Activated naive CD4-positive, alpha-beta T cell treated with anti-CD3 and anti-CD28 coated beads for 36 hours (primary cell): ENCODE measurements at places on chromosomes 13 and 19.

DNA sequence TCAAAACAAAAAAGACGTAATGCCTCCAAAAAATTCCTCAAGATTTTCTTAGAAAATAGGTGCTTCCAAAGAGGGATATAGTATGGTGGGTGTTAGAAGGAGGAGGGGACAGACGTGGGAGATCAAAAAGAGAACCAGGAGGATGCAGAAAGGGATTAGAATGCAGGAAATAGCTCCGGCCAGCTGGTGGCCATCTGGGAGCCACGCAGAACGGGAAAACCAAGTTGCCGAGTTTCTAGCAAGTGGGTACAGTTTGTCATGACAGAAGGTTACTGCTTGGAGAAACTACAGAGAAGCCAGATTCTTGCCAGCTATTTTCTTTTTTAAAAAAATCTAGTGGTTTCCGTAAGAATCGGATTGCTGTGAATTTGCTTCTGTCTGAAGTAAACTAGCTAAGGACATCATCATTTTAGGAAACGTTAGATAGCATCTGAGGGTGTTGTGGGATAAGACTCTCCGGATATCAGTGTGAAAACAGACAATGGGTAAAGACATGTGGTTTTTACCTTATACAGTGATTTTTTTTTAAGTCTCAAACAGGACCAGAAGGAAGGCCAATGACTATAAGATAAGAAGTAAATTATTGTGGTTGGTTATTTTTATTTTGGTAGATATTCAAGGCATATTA lies 104.9 kb downstream of the HSPH1 start:
- DNase-seq = no peak

- DNase-seq = no peak
Observed at GRCh38 chr19:55670280-55671053, 4.6 kb upstream of the EPN1 start.

DNA sequence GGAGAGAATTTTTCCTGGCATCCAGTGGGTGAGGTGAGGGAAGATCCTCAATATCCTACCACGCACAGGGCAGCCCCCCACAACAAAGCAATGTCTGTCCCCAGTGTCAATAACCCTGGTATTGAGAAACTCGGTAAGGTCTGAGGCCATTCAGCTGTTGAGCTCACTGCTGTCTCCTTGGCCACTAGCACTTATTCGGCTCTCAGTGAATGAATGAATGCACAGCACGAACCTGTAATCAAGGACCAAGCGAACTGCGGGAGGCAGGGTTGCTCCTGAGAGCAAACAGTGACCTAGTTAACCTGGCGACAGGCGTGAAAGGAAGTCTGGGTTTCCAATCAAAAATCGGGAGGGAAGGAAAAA lies 640 bp downstream of the ZSCAN5A start:
- no peak for DNase-seq

GRCh38 chr19:51026554-51026831 lies at the start of gene KLK11:
Gene KLK11, minus strand, starts transcription at chr19:51026616. Its CDS starts 985 bp downstream, at chr19:51025631.
- no peak for DNase-seq

DNA sequence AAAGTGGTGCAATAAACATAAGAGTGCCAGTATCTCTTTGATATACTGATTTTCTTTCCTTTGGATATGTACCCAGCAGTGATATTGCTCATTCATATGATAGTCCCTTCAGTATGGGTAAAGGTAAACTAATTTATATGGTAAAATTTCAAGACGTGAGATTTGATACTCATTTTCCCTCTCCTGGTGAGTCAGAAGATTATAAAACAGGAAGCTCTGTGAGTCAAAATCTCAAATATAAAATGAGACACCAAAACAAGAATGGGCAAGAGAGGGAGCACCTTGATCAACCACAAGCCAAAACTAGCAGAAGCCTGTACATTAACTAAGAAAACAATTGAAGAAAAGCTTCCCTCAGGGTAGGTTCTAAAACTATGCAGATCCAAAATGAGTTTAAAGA lies 216.3 kb downstream of the SLITRK6 start:
- DNase-seq = no peak

DNA sequence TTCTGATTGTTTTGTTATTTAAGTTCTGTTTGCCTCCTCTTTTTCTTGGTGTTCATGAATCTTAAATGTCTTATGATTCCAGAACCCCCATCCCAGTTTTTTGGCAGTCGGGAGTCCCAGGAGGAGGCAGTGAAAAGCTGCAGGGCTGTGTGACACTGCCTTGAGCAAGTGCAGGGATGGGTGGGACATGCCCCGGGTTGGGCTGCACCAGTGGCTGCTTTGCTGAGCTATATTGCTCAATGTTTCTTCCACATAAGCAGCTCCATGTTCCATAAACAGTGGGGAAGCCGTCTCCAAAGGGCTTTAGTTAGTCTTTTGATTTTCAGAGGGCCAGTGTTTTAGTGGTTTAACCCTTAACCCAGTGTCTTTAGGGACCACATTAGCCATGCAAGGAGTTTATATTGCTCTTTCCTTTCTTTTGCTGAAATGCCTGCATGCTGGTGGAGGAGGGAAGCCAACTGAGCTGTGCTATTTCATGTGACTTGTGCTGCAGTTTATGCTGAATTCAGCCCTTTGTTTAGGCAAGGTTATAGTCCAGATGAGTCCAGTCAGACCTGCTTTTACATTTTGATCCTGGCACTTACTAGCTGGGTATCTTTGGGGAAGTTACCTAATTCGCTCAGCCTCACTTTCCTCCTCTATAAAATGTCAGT lies 13.1 kb downstream of the ATP8A2 start:
- DNase-seq = no peak

- no peak for DNase-seq
Observed at GRCh38 chr13:87311165-87311564, 360.0 kb upstream of the SLITRK5 start.

GRCh38 chr13:103568314-103568713 lies 502.1 kb upstream of the SLC10A2 start:
- no peak for DNase-seq

GRCh38 chr13:46656786-46657185 lies 103.8 kb downstream of the LRCH1 start:
- DNase-seq = no peak

DNA sequence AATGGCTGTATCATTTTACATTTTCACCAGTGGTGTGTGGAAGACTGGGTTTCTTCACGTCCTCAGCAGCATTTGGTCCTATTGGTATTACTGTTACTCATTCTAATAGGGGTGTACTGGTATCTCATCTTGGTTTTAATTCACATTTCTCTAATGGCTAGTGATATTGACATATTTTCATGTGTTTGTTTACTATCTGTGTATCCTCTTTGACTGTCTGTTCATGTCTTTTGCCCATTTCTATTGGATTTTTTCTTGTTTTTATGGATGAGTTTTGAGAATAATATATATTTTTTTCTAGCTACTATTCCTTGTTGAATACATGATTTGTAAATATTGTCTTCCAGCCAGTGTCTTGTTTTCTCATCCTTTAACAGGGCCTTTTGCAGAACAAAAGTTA lies 13.8 kb downstream of the IFNL2 start:
- no peak for DNase-seq

DNA sequence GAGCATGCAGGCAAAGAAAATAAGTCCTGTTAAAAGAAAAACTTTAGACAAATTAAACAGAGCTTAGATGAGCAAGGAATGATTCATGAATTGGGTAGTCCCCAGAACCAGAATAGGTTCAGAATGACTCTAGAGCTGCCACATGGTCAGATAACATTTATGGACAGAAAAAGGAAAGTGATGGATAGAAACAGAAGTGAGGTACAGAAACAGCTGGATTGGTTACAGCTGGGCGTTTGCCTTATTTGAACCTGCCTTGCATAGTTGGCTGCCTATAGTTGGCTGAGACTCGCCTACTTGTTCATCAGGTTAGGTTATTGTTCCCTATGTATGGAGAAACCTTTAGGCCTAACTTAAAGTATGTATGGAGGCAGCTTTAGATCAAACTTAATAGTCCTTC lies 35.4 kb downstream of the WDFY2 start:
- peak; percentile 54 for DNase-seq

DNA sequence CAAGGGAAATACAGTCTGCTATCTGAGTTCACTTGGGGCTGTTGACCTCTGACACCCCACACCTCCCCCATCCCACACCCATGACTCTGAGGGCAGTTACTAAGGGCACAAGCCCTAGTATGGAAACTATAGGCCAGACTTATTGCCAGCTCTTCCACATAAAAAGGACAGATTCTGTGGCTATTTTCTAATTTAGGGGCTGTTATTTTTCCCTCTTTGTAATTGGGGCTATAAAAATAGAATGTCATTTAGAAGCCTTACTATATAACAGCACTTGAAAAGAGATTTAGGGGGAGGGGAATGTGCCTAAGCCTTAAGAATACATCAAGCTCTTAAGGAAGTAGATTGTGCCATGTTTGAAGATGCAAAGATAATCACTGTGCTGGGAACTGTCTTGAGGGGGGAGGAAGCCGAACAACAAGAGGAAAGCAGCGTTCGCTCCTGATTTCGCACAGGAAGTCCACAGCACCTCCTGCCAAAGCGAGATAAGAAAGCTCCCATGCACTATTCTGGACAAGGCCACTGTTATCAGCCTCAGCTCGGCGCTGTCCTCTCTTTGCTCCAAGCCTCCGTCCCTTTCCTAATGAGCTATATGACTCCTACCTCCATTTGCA lies 86.6 kb downstream of the FLT1 start:
- DNase-seq = no peak

DNA sequence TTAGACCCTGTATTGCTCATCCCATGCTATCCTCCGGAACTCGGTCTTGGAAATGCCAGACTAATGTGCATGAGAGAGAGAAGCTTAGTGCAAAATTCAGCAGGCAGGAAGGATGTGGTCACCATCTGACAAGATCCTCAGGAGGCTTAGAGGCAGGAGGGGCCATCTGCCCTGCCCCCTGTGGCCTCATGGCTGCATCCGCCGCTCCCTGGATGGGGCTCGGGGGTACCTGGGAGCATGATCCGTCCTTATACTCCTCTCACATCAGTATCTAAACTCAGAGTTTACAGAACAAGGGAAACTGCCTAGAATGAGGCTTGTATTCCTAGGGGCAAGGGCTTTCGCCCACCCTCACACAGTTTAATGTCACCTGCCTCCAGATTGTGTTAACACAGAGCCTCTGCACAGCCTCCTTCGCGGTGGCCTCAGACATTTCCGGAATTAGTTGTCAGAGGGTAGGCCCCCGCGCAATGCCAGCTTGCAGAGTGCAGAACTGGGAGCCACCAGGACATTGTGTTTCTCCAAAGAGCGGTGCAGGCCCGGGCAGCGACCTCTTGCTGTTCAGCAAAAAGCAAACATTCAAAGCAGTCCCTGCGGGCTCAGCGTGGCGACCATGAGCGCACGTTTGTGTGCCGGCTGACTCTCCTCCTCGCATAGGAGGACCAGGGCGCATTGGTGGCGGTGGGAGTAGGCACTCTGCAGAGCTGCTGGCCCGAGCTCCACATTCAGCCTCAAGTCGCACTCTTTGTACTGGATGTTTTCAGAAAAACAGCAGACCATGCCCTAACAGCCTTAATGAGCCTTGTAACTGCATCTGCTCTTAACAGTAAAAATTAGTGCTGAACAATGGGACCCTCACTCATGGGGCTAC lies 39.1 kb downstream of the GPR12 start:
- peak; percentile 63 for DNase-seq

DNA sequence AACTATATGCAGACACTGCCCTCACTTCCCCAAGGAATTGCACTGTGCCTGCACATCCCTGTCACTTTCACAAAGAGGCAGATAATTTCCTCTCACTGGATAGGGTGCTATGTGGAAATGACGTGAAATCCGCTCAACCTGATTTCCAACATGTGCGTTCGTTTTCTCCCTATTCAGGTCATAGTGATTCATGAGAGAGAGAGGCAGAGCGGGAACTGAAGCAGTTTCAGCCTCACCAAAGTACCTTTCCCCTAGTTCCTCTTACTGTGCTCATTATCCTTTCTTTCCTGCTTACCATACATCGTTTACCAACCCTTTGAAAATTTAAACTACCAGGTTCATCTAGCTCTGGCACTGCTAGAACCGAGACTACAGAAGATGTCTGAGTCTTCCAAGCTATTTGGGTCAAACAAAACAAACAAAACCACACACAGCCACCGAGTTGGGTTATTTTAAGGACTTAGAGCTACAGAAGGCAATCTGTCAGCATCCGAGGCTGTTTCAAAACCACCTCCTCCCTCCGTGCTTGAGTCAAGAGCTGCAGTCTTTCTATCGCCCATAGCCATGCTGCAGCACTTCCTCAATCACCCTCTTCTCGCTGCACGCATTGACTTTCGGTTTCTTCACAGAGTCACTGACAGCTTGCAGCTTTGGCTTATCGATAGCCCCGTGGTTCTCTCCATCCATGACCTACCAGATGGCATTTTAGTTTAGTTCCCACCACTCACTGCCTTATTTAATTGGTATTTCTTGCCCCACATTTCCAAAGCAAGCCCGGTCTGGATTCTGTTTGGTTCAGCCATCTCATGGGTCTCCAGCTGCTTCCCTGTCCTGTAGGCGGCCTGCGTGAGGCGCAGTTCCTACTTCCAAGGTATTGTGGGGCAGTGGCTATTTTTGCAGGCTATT lies 1395.8 kb downstream of the EFNB2 start:
- DNase-seq = peak; percentile 74

- DNase-seq = no peak
Observed at GRCh38 chr13:77338329-77338728, 11.4 kb upstream of the MYCBP2 start.

GRCh38 chr13:96650301-96650886 lies 343.9 kb downstream of the OXGR1 start:
- DNase-seq = no peak

- DNase-seq = no peak
Observed at GRCh38 chr13:40151673-40152072, 496.2 kb downstream of the COG6 start.

DNA sequence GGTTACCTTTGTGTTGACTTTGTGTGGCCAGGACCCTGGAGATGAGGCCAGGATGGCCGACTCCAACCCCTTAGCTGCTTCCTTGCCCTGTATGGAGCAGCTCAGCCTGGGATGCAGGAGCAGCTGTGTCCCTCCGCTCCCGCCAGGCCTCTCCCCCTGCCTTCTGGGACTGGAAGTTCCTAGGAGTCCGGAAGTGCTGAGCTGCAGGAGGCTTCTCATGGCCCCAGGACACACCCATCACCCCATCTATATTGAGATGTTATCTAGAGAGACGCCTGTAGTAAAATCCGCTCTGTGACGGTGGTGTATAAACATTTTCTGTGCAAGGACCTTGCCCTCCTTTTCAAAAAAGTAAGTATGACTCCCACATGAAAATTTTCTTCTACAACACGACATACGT lies 27.0 kb downstream of the WTIP start:
- DNase-seq = no peak

DNA sequence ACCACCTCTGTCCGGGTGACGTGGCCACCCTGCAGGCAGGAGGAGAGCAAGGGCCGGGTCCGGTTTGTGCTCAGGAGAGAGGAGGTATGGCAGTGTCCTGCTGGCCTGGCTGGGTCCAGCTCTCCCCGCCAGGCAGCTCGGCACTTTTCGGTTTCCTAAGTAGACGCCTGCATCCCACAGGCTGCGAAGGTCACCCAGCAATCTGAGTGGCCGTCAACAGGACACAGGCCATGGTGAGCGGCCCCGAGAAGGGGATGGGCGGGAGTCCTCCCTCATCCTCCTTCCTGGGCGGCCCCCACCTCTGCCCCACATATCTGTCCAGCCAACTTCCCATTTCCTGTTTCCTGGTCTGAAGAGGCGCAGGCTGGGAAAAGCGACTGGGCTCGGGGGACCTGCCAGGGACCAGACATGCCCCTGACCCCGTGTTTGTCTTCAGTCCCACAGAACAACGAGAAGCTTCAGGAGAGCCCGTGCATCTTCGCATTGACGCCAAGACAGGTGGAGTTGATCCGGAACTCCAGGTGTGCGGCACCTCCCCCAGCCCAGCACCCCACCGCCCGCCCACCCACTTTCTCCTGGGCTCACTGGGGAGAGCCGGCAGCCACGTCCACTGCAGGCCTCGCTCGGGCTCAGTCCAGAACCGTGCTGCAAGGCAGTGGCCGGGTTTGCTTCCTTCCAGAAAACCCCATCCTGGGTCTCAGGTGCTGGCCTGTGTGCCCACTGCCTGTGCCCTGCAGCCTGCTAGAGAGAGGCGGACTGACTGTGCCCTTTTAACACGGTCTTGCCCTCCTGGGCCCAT lies 16.3 kb downstream of the PIAS4 start:
- DNase-seq = no peak
